ENCODE measurements at places on chromosomes 6 and 20. TPM values are rescaled to one million over a fixed set of nuclear protein-coding genes. Genes with fewer than 3 reads are reported as not detected.

DNA sequence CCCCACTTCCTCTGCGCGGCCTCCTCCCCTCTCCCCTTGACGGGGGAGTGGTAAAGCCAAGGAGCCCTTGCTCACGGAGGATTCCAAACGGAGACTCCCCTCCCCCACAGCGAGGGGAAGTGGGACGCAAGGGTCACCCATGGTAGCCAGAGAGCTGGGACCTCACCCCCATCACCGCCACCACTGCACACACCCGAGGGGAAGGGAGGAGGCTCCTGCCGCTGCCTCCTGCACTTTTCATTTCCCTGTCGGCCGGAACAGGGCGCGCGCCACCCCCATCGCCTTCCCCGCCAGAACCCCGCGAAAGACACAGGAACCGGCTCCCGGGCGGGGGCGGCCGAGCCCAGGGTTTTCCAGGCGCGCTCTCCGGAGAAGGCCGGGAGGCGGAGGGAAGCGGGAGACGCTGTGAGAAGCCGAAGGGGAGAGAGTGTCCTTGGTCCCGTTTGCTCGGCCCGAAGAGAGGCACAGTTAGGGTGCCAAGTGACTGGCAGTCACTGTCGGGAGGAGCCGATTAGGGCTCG is 789 bp downstream of the CCND3 start:
- no peaks in the 10 kb centered on the region for H3K27me3 ChIP-seq
- DNase-seq, result peak; percentile 76
- peaks cover 43% of the 10 kb centered on the region for H3K4me1 ChIP-seq
- H3K27ac ChIP-seq, result peak overlapping the region; percentile 94
- H3K4me3 ChIP-seq, result peak overlapping the region; percentile 100
- H3K36me3 ChIP-seq, result peaks cover 44% of the 10 kb centered on the region

- H3K4me1 ChIP-seq, result no peaks in the 10 kb centered on the region
- no peaks in the 10 kb centered on the region for H3K36me3 ChIP-seq
- H3K27me3 ChIP-seq, result peaks cover 11% of the 10 kb centered on the region
Measured at GRCh38 chr20:62360854-62361798, 6.0 kb downstream of the LAMA5 start.

GRCh38 chr6:168583821-168584220 is 142.8 kb downstream of the SMOC2 start:
- no peak overlapping the region for H3K27ac ChIP-seq
- no peak for DNase-seq
- no peaks in the 10 kb centered on the region for H3K4me1 ChIP-seq
- peaks cover 2% of the 10 kb centered on the region for H3K27me3 ChIP-seq

GRCh38 chr6:107823047-107823557 is 1.0 kb downstream of the SCML4 start:
- DNase-seq, result peak; percentile 60
- peak overlapping the region; percentile 81 for H3K4me3 ChIP-seq
- H3K27me3 ChIP-seq, result no peaks in the 10 kb centered on the region
- peaks cover 66% of the 10 kb centered on the region for H3K4me1 ChIP-seq
- peaks cover 11% of the 10 kb centered on the region for H3K36me3 ChIP-seq
- peak overlapping the region; percentile 92 for H3K27ac ChIP-seq

The OTOR gene
- total RNA-seq, result not detected

The IP6K3 gene
- not detected for total RNA-seq

The BPIFB2 gene
- not detected for total RNA-seq

- H3K4me3 ChIP-seq, result no peak overlapping the region
- no peak overlapping the region for H3K27ac ChIP-seq
- H3K4me1 ChIP-seq, result no peaks in the 10 kb centered on the region
Measured at GRCh38 chr6:162151021-162151665, 576.4 kb downstream of the PRKN start.

The SLC17A1 gene
- total RNA-seq, result not detected

DNA sequence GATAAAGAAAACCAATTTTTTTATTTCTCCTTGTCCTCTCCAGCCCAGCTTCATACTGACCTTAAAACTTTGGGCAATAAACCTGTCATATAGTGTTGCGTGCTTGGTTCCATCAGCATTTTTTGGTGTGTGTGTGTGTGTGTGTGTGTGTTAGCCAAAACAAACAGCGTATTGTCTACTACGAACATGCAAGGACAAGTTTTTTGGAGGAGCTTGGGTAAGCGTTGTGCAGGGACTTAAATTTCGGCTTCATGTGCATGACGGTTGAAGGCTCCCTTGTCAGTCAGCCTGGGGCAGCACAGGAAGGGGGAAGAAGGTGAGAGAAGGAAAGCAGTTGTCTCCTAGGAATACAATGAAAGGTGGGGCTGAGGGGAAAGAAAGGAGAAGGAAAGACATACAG is 62.0 kb upstream of the PAX1 start:
- H3K36me3 ChIP-seq, result no peaks in the 10 kb centered on the region
- no peak overlapping the region for H3K4me3 ChIP-seq
- no peaks in the 10 kb centered on the region for H3K27me3 ChIP-seq
- DNase-seq, result no peak
- H3K27ac ChIP-seq, result no peak overlapping the region

DNA sequence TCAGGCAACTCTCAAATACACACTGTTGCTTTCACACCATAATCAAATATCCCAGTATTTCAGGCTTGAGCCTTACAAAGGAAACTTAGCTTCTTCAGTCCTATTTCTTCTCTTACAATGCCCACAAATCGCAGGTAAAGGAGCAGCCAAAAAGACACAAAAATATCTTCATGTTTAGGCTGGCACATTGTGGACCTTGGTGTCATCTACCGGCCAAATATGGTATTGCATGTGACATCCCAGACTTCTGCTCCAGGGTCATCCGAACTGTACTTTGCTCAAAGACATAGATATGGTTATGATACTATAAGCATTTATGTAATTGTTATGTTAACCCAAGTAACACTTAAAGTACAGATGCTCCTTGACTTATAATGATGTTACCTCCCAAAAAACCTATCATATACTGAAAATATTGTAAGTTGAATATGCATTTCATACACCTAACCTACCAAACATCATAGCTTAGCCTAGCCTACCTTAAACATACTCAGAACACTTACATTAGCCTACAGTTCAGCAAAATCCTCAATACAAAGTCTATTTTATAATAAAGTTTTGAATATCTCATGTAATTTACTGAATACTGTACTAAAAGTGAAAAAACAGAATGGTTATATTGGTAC is 4.6 kb downstream of the OR2H2 start:
- no peak for DNase-seq
- H3K27ac ChIP-seq, result no peak overlapping the region
- H3K4me1 ChIP-seq, result peaks cover 7% of the 10 kb centered on the region
- no peak overlapping the region for H3K4me3 ChIP-seq
- H3K27me3 ChIP-seq, result peaks cover 30% of the 10 kb centered on the region
- H3K36me3 ChIP-seq, result no peaks in the 10 kb centered on the region
